NCI-H510A treated with DMSO at 0.1 percent for 48 hours (cell line): ENCODE measurements at places on chromosomes 6 and 20.
A peak's percentile ranks its signal among the peaks of the same experiment; 100 is the strongest.

DNA sequence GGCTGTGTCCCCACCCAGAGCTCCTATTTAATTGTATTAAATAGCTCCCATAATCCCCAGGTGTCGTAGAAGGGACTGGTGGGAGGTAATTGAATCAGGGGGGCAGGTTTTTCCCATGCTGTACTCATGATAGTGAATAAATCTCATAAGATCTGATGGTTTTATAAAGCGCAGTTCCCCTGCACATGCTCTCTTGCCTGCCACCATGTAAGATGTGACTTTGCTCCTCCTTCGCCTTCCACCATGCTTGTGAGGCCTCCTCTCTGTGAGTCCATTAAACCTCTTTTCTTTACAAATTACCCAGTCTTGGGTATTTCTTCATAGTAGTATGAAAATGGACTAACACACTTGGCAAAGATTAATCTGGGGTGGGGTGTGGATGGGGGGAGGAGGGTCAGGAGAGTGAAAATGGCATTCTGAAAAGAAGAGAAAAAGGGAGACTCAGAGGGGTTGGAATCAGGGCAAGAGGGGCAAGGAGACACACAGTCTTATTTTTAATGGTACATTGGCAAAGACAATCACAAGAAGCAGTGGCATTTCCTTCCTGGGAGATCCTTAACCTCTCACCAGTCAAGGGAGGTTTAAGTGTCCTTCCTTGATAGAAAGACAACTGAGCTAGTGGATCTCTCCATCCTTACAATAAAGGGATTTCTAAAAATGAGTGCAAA, 37.5 kb upstream of the NOX3 start:
- no peak for DNase-seq

DNA sequence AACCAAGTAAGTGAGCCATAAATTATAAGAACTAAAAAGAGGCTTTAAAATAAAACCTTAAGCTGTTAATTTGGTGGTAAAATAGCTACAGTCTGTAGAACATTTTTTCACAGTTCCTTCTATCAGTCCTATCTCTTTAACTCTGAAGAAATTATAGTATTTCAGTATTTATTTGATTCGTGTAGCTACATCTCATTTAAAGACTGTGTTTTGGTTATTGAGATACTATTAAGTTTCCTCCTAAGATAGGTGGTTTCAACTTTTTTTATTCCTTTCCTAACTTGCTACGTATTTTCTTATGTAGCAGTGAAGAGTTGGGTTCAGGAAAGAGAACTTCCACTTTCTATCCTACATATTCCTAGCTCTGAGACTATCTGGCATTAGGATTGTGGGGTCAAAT, 97.2 kb downstream of the CD2AP start:
- no peak for DNase-seq

DNA sequence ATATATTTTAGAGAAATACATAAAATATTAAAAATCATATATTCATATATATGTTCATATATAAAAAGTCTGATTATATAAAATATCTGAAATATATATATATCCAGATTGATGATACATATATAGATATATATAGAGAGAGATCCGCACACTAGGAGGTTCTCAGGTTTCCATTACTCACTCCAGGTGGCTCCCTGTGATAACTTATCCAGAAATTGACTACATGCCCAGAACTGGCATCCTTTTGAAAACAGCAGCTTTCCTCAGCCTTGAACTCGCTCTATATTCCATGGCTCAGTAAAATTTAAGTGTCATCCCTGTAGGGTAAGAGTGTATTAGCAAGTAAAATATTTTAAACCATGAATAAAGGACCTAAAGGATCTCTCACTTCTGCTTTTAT, 206.8 kb downstream of the TINAG start:
- peak; percentile 30 for DNase-seq

DNA sequence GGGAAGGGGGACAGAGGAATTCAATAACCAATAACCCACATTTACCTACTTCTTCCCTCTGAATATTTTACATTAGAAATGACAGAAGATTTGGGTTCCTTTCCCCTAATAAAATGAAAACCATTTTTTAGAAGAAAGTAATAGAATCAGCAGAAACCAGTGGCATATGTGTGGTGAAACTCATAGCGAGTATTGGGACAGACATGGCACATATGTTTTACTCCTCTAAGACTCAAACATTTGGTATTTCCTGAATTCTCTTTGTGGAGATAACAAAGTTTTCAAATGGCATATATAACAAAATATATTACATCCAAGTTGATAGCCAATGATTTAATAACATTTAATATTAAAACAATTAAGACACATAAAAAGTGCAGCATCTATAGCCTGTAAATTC, 12.9 kb upstream of the BEND3 start:
- no peak for DNase-seq

- no peak for DNase-seq
These were observed 92.5 kb downstream of the PREP start for GRCh38 chr6:105310371-105310770.

- peak; percentile 54 for DNase-seq
These were observed 106.4 kb downstream of the RALGAPA2 start for GRCh38 chr20:20606050-20606449.

- DNase-seq, result no peak
These were observed 242.3 kb downstream of the TBX18 start for GRCh38 chr6:84522135-84522549.

DNA sequence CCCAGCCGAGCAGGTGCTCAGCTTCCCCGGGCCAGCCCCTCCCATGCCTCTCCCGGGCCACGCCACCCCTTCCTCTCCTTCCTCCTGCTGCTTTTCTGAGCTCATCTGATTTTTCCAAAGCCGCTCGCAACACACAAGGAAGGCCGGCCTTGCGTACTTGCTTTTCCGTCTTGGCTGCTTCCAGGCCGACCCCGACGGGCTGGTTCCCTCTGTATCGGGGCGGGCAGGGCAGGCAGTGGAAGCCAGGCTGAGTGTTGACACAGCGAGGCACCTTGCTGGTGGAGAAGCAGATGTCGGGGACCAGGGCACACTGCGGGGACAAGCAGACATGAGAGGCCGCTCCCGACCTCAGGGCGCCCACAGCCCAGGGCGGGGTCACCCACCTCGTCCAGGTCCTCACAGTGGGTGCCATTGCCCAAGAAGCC, 21.1 kb downstream of the THBS2 start:
- DNase-seq, result peak; percentile 26

DNA sequence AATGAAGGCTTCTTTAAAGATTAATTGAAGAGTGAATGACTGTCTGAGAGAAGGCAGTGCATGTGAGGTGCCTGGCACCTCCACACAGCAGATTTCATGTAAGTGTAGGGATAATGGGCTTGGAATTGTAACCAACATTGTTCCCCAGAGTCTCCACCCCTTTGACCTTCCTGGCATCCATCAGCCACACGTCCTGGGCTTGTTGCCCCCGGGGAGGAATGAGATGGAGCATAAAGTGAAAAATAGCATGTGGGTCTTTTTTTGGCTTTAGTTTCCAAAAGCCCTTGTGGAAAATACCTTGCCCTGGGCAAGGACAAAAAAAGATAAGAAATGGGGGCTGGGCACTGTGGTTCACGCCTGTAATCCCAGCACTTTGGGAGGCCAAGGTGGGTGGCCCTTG, 242.2 kb upstream of the ECI2 start:
- DNase-seq, result no peak
